ENCODE measurements at places on chromosomes 11 and 22. TPM values are rescaled to one million over a fixed set of nuclear protein-coding genes. Genes with fewer than 3 reads are reported as not detected.

DNA sequence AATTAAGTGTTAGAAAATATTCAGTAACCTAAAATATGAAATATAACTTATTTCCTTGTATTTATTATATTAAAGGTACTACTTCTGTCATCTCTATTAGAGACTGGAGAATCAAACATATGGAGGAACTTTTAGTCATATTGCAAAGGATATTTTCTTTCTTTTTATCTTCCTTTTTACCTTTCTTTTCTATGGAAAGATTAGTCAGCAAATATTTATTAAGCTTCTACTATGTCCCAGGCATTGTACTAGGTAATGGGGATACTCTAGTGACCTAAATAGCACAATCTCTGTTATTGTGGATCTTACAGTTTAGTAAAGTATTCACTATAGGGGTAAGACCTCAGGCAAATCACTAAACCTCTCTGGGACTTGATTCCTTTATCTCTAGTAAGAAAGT, 18.3 kb downstream of the SIK2 start:
- DNase-seq, result no peak

- no peak for DNase-seq
These were observed 47.5 kb upstream of the CDON start for GRCh38 chr11:126109941-126110731.

- no peak for DNase-seq
These were observed 13.9 kb downstream of the NNMT start for GRCh38 chr11:114310095-114310494.

Gene PARVB
- total RNA-seq, result 11.2 TPM

- no peak for DNase-seq
These were observed 43.2 kb upstream of the CHKA start for GRCh38 chr11:68164437-68164836.

DNA sequence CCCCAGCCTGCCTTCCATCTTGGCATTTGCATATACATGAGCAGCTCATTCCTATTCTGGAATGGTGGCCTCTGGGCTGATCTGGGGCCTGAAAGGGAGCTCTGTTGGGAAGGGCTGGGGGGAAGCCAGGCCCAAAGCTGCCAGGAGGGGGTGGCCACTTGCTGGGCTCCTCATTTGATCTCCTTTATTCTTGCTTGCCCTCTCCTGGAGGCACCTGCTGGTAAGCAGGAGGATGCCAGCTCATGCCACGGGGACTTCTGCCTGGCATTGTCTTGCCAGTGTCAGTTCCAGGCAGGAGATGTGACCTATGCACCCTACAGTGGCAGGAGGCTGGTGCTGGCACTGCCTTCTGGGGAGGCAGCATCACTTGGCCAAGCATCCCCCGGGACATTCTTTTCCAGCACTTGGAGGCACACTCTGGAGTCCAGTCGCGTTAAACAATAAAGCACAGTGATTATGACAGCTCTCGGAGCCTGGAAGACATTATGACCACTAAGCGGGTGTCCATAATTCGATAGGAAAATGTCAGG, 128.3 kb downstream of the NTM start:
- DNase-seq, result no peak

- no peak for DNase-seq
These were observed 14.6 kb downstream of the TSPAN32 start for GRCh38 chr11:2316169-2316962.

DNA sequence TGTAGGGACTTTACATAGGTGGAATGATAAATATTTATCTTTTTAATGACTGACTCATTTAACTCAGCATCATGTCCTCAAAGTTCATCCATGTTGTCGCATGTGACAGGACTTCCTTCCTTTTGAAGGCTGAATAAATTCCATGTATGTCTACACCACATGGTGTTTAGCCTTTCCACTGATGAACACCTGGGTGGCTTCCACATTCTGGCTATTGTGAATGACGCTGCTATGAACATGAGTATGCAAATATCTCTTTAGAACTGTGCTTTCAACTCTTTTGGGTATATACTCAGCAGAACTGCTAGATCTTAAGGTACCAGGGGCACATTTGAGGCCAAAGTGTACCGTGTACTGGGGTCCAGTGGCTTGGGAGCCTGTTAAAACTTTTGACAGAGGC, 24.1 kb downstream of the LARGE1 start:
- DNase-seq, result no peak

Gene SLC16A8
- 0.16 TPM for total RNA-seq

- peak; percentile 41 for DNase-seq
These were observed at the start of gene TRPC6 for GRCh38 chr11:101583251-101584128. TSS of gene TRPC6 (minus strand) at chr11:101584007. CDS start at chr11:101583503, 504 bp downstream.

- no peak for DNase-seq
These were observed 14.4 kb downstream of the IL18BP start for GRCh38 chr11:72012897-72013721.

GRCh38 chr11:119169282-119169719, 776 bp downstream of the NLRX1 start:
- DNase-seq, result no peak

DNA sequence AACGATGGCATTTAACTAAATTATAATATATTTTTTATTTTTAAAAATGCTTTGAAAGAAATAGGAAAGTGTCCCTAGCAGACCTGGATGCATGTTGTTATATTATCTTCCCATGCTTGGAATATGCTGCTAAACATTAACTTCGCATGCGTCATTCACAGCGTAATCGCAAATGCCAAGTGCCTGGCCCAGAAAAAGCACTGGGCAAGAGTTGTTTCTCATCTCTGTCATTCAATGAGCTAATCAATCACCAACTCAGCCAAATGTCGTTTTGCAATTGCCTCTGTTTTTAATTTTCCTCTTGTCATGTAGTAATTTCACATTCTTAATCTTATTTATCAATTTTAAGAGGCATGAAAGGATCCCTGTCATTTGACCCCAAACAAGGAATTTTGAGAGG, 1421.9 kb downstream of the BRD1 start:
- no peak for DNase-seq

Gene KCNJ11
- 1.4 TPM for total RNA-seq

Gene TMEM138
- total RNA-seq, result 25.5 TPM

DNA sequence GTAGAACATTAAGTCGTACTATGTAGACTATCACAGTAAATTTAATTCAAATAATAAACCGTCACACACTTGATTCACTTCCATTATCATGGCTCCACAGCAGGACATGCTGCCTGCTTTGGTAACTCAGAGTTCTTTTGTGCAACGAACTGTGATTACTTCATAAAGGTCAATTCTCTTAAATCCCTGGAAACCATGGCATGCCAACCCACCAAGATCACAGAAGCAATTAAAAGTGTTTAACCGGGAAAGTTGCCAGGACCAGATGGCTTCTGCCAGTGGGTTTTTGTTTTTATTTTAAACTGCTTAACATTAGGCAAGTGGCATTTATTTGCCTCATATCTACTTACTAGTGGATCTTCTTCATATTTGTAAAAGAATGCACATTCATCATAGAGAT, 1162.1 kb downstream of the DLG2 start:
- DNase-seq, result no peak

GRCh38 chr11:39149214-39149613, 2310.2 kb downstream of the LRRC4C start:
- DNase-seq, result no peak

GRCh38 chr11:64687643-64688533, 35.1 kb downstream of the NRXN2 start:
- DNase-seq, result no peak
